Motor neuron (in vitro differentiated cells): ENCODE measurements at places on chromosomes 5 and 9.

- ATAC-seq = no peak
These were observed 98.1 kb downstream of the KDM4C start for GRCh38 chr9:6855860-6856259.

DNA sequence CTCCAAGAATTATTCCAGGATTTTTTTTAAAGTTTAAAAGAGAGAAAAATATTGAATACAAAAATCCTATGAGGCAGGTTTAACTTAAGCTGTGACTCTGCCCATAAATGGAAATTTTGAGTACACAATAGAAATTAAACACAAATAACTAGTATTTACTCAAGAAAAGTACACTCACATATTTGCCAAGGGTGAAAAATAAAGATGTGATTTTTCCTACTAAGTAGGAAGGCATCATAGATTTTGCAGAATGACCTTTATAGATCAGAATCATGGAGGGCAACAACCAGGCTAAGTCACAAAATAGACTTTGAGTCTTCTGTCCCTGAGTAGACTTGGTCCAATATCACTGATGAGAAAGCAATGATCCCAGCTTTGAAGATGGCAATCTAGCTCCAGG, 102.7 kb upstream of the SLC12A2 start:
- ATAC-seq = no peak

GRCh38 chr5:135894276-135894675, 1.4 kb downstream of the IL9 start:
- no peak for ATAC-seq

DNA sequence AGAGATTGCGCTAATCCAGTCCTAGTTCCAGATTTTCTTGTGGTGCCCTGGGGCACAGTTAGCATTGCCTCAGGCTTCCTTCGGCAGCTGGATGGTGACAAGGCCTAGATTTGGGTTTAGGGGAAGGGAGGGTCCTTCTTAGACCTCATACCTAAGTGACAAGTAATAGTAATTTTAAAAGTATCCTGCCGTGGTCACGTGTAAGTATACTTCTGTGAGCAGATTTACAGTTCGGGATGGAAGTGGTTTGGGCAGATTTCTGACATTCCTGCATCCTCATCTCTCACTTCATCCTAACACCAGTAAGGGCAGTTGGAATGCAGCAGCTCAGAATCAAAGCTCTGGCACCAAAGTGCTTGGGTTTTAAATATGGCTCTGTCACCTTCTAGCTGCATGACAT, 71.6 kb downstream of the LRRC70 start:
- ATAC-seq = no peak

DNA sequence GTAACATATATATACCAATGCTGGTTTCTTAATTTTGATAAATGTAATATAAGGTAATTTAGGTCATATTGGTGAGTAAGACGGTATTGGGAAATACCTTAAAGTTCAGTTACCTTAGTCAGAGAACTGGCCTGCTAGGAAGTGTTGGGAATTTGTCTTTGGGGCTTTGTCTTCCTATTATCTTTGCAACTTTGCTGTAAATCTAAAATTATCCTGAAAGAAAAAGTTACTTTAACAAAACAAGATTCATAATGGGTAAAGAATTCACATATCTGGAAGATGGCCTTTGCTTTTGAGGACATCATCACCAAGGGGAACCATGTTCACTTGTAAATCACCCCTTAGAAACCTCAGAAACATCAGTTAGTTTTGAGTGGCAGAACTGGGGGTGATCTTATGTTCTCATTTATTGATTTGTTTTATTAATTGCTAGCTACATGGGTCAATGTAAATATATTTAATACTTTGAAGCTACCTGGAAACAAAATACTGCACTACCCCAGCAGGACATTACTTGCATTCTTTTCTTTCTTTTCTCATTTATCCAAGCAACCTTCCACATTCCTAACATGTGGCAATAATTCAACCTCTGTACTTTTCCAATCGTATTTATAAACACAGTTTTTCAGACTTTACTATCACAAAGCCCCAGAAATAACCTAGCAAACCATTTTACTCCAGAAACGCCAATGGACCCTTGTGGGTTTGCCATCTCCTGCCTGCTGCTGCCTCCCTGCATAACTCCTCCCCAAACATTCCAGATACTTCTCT, 41.4 kb downstream of the GLIS3 start:
- ATAC-seq = no peak

DNA sequence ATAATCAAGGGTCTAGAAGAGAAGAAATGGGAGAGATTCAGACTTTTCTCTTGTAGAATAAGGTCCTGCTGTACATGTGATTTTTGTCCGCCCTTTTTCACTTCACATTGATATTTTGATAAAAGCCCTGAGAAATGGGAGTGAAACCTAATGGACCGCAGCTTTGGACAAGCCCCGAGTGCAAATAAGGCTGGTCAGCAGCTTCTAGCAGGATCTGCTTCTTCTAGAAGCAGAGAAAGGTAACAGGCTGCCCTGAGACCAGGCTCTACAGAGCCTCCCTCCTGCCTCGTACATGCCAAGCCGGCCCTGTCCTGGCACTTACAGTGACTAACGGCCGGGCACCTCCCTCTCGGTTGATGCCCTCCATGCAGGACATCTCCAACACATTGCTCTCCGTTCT, 33.4 kb downstream of the ACER2 start:
- no peak for ATAC-seq

GRCh38 chr5:16144416-16144815, 35.2 kb downstream of the MARCHF11 start:
- no peak for ATAC-seq
